WERI-Rb-1 (cell line): ENCODE measurements at places on chromosomes 5 and 9.

- no peak for DNase-seq
These were observed 442.4 kb upstream of the ZNF462 start for GRCh38 chr9:106420511-106420944.

DNA sequence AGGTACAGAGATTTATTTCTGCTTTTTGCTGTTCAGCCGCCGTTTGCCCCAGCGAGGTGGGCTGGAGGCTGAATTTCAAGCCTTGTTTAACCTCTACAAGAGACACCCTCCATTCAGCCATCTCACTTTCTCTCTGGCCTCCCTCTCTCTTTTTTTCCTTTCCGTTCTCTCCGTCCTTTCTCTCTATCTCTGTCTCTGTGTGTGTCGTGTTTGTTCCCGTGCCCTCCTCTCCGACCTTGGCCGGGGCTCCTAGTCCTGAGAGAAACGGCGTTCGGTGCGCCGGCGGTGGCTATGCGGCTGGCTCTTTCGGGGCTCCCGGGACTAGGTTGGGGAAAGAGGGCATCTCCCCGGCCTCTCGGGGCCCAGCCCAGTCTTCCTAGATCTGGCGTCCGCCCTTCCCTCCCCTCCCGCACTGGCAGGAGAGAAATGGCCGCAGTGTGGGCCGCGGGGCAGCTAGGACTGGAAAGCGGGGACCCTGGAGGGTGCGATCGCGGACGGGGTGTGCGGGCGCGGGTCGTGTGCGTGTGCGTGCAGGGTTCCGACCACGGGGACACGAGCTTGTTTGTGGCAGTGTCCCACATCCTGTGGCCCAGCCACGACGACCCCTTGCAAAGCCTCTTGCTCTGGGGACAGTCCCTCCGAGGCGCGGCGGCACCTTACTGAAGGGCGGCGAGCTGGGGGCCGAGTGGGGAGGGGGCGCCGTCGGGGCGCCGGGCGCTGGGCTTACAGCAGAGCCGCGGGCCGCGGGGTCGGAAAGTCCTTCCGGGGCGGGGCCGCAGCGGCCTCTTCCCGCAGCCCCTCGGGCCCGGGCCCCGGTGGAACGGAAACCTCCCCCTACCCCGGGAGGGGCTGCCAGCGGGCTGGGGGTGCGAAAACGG is 5.7 kb downstream of the LHX2 start:
- no peak for DNase-seq

DNA sequence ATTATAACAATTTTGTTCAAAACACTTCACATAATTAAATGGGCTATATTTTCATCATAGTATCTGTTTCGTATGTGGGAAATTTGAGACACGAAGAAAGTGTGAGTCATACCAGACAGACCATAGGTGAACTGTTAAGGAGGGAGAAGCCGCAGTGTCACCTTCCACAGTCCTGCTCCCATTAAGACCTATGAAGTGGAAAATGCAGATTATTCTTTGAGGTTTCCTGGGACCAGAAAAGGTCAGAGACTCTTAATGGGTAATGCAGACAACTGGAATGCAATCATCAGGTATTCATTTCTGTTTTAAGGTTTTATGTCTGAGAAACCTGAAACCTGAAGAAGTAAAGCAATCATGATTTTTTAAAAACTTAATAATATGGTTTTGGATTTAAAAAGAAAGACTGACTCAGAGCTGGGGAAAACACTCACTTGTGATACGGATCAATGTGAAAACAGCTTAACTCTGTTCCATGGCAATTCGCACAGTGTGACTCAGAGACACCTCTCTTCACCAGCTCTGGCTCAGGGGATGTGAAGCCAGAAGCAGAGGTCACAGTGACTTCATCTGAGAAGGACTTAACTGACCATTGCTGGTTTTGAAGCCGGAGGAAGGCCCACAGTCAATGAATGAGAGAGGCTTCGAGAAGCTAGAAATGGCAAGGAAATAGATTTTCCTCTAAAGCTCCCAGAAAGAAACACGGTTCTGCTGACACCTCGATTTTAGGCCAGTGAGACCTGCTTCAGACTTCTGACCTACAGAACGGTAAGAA is 17.2 kb upstream of the GCNT1 start:
- DNase-seq: no peak

DNA sequence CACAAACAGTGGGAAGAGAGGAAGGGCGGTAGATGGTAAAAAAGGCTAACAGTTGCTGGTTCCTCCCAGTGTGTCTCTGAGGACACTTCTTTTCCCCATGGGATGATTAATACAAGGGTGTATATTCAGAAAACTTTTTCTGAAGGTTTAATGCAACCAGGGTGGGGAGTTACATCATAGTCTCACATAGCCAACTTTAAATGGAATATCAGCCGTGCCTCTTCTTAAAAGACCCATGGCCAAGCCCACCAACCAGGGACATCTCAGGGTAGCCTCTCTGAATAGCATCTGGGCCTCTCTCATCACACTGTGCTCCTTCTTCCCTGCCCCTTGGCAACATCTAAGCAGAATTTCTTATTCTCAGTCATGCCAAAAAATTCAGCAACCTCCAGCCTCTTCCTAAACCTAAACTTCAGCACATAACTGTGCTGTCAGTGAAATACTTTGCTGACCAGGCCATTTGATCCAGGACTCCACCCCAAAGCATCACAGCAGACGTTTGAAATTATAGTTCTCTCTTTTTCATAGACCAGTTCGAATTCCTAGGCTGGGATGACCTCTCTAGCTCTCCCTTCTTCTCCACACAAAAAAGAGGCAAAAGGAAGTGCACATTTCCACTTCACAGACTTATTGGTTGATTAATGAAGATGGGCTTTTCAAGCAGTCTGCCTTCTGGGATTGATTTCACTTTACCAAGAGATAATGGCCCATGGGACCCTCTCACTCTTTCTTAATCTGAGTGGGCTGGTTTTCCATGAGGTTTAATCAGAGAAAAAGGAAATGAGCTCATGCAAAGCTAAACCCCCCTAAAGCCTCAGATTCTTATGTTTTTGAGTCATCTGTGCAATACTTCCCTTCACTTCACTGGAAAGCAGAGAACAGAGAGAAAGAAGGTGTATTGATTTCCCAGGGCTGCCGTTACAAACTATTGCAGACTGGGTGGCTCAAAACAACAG is 85.1 kb upstream of the RAI14 start:
- no peak for DNase-seq

DNA sequence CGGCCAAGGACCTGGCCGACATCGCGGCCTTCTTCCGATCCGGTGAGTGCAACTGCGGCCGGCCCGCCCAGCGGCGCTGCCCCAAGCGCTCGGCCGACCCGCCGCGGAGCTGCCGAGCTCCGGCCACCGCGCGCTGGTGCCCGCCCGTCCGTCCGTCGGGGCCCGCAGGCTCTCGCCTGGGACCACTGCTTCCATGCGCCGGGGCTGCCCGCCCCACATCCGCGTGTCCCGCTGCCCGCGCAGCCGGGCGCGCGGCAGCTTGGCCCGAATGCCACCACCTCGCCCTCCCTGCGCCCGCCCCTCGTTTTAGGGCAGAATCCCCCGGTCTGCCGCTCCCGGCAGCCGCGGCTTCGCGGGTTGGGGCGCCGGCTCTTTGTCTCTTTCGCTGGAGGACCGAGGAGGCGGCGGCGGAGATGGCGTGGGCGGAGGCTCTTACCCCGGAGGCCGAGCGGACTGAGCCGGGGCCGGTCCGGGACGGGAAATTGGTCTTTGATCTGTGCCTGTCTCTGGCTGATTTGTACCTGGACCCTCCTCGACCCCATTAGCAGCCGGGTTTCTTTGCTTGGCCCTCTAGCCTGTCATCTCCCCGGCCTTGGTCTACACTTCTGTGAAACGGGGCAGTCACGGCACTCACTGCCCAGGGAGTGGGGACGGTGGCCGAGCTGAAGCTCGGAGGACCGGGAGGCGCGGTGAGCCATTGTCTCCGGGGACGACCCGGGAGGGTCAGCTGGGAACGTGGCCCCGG is 871 bp downstream of the TRIO start:
- peak; percentile 36 for DNase-seq

DNA sequence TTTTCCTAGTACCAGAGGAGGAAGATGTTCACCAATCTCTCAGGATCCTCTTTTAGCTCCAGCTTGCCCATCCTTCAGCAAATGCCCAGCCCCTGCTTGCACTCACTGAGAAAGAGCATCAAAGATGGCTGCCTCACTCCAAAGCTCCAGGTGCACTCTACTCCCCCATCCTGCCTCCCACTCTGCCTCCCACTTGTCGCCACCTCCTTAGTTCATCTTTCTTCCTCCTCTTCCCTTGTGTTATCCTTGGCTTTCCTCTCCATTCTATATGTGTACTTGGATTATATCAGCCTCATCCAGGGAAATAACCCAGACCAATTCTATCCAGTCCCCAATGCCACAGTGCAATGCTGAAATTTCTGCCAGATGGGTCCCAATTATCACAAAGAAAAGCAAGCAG is 87.1 kb upstream of the CPLX2 start:
- DNase-seq: no peak

DNA sequence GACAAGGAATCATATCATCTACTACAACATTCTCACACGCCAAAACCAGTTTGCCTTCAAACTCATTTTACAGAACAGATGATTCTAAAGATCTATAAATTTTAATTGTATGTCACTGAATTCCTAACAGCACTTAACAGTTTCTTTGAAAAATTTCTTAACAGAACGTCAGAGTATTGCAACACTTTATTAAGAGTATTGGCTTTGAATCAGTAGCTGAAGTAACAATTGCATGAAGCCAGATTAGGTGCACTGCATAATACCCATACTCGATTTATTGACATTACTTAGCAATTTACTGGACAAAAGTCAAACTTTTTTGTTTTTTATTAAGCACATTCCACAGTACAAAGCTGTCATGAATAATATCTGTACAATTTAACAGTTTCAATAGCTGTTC is 75.8 kb downstream of the SMIM23 start:
- DNase-seq: no peak

- no peak for DNase-seq
These were observed 38.8 kb downstream of the FNIP1 start for GRCh38 chr5:131757830-131758519.

DNA sequence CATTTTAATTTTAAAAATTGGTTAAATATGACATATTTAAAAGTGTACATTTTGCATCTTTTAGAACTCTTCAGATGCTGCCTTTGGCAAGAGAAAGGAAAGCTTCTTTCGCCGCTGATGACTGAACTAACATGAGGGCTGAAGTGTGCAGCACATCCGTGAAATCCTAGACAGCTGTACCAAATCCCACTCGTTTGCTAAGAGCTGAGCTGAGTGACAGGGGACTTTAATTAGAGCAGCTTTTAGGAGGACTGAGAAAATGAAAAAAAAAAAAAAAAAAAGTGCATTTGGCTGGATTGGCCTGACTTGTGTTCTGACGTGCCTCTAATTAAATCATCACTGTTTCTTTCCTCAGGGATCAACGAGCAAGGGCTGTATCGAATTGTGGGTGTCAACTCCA is 271.3 kb downstream of the ARHGAP26 start:
- peak; percentile 45 for DNase-seq

DNA sequence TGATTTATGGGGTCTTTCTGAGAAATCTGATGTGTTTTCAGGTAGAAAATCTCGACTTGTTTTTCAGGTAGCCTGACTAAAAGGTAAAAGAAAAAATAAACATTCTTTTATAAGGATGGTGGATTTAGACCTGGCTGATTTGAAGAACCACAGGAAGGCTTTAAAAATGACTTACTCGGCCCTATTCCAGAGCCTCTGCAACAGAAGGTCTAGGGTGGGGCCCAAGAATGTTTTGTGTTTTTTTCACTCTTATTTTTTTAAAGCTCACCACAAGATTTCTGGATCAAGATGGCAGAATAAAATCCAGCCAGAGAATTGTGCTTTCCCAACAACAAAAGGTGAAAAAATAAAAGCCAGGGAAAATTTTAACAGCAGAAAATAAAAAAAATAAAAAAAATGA is 59.1 kb downstream of the FNBP1 start:
- no peak for DNase-seq

GRCh38 chr9:18689921-18690320 is 216.0 kb downstream of the ADAMTSL1 start:
- DNase-seq: peak; percentile 32

- no peak for DNase-seq
These were observed 100.3 kb upstream of the APC start for GRCh38 chr5:112637343-112637742.

GRCh38 chr5:86118542-86118941 is 499.2 kb upstream of the COX7C start:
- no peak for DNase-seq

DNA sequence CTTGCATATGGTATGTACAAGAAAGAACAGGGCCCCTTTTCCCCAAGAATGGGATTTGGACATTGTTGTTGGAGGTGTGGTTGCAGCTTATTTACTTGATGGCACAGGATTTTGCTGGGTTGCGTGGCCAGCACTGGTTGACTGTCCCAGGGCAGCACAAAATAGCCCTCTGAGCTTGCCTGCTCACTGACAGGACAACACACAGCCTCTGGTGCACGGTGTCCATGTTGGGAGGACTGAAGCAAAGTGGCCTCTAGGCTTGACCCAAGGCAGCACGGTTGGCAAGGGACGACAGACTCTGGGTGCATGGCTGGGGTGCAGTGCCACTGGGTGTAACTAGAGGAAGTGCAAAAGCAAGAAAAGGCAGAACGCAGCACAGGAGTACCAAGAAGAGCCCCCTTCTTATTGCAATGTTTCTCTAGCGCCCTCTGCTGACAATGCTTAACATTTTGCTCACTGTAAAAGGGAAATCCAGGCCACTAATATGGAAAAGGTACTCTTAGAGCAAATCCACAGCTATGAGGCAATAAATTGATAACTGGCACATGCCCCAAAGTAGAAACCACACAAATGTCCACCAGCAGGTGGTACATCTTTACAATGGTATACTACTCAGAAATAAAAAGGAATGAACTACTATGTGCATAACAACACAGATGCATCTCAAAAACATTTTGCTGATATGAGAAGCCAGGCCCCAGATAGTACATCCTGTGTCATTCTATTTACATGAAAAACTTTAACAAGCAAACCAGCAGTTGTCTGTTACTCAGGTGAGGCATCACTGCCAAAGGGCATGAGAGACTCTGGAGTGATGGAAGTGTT is 47.4 kb upstream of the BARX1 start:
- peak; percentile 70 for DNase-seq

DNA sequence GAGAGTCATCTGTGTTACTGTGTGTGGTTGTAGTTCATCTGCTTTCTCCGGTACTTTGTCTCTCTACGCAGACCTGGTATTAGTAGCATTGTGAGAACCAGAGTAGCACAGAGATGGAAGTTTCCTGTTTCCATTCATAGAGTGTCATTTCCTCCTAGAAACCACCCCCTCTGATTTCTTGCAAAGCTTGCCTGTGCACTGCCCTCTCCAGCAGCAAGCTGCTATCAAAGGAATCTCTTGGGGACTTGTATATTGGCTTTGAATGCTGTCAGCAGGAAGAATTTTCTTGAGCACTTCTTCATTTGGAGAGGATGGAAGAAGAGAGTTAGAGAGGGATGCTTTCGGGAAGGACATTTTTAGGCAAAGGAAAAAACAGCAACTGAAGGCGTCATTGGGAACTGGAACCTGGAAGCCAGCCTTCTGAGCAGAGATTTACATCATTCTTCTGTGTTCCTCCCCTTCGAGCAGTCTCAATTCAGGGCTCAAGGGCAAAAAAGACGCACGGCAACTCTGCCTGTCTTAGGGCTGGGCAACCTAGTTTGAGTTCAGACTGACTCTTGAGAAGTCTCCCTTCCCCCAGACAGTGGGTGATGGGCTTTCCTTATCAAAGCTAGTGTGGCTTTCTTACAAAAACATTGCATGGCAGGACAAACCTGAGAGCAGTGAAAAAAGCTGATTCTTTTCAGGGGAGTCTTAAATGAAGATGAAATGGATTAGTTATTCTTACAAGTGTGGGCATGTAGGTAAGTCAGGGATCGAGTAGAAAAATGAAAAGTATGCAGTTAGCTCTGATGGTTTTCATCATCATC is 226.3 kb downstream of the AOPEP start:
- no peak for DNase-seq
